ENCODE measurements at places on chromosomes 16 and 17. TPM values are rescaled to one million over a fixed set of nuclear protein-coding genes. Genes with fewer than 3 reads are reported as not detected.

DNA sequence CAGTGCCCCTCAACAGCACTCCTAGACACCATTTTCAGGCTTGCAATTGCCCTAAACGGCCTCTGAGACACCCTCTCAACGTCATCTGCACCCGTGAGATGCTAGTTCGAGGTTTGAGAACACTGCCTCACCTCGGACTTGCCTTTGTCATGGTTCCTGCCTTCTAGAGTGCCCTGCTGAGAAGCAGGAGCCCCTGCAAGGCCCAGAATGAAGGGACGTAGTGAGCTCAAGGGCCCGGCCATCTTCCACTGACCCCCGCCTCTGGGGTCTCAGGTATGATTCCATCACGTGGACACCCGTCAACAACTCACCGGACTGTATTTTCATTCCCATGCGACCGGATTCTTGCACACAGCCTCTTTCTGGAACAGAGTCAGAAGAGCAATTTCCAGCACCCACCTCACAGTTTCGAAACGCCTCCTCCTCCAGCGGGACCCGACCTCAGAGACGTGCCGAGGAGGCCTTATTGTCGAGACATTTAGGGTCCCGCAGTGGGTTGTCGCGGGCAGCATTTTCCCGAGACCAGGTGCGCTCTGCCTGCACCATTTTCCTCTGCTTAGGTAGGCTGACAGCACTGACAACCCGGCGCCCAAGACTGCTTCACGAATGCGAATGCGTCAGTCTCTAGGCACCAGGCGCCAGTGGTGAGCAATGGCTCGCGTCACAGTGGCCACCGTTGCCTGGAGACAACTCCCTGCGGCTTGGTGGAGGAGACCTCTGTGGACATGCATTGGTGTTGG, 999.9 kb downstream of the KCNJ18 start:
- DNase-seq, result no peak

GRCh38 chr17:34364751-34365150, 1.7 kb upstream of the CCL1 start:
- no peak for DNase-seq

DNA sequence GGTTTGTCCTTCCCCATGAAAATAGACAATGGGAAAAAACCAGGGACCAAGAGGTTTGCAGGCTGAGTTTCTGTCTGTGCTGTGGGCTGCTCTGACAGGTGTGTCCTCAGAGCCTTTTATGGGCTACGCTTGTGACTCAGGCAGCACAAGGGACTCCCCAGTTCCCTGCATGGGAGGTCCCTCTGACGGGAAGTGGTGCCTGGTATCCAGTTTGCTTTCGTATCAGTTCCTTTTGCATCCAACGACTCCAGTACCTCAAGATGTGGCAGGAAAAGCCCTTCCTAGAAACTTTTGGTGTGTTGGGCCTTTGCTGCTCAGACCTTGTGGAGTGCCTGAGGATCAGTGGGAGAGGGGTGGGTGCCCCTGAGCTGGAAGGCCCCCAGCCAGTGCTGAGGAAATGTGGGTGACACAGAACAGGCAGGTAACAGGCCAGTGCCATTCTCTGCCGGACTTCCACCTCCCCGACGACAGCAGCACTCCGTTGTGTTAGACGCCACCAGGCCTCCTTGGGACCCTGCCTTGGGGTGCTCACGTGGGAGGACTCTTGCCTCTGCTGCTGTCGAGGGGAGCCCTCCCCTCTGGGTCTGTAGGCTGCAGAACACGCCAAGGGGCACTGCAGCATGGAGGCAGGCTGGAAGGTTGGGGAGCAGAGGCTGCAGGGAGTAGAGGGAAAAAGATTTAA, 38.4 kb upstream of the IRF8 start:
- DNase-seq, result no peak

- DNase-seq, result no peak
These were observed 409.7 kb downstream of the SNX29 start for GRCh38 chr16:12386192-12386591.

GRCh38 chr16:23131436-23131835, 17.8 kb downstream of the USP31 start:
- no peak for DNase-seq

- no peak for DNase-seq
These were observed 431 bp upstream of the PPM1E start for GRCh38 chr17:58755269-58755576.

DNA sequence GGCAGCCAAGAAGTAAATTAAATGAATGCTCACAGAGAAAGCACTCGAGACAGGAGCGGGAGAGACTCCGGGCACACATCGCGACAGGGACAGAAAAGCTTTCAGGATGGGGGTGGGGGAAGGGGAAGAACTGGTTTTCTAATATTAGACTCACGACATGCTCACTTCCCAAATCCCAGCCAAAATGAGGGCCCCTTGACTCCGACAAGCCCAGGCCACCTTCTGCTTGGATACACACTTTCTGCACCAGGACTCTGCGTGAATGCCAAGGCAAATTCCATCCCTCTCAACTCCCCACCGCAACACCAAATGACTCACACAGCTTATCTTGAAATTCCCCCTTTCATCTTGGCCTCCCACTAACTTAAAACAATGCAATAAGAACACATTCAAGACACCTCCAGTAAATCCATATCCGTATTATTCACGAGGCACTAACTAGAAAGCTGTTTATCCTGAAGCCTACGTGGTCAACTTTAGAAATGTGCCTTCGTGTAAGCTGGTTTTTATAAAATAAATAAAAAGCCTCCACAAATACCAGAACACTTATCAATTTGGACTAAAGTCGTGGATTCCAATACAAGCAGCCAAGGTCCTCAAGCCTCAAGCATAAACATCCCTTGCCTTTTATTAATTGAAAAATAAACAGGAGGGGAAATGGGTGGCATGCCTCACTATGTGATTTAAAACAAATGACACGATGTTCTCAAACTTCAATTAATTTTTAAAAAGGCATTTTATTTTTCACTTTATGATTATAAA, 46.1 kb downstream of the NXN start:
- no peak for DNase-seq

GRCh38 chr17:4940555-4941318, 669 bp downstream of the RNF167 start:
- DNase-seq, result peak; percentile 84

DNA sequence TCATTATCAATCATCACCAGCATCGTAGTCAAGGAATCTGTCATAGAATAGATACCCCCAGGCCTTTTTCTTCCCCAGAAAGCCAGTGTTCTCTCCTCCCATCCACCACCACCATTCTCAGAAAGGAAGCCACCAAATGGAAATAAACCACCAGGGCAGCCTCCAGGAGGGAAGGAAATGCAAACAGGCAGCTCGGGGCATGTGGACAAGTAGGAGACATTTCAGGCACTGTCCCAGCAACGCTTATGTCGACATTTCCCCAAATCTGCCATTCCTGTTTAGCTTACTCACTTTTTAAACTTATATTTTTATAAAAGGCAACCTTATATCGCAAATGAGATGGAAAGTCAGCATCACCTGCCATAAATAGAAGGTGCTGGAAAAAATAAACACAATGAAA, 15.8 kb downstream of the EMP2 start:
- DNase-seq, result no peak

- no peak for DNase-seq
These were observed 5.1 kb downstream of the ATP2A1 start for GRCh38 chr16:28883221-28883996.

GRCh38 chr16:10922328-10923145, 19.7 kb downstream of the DEXI start:
- DNase-seq, result no peak

DNA sequence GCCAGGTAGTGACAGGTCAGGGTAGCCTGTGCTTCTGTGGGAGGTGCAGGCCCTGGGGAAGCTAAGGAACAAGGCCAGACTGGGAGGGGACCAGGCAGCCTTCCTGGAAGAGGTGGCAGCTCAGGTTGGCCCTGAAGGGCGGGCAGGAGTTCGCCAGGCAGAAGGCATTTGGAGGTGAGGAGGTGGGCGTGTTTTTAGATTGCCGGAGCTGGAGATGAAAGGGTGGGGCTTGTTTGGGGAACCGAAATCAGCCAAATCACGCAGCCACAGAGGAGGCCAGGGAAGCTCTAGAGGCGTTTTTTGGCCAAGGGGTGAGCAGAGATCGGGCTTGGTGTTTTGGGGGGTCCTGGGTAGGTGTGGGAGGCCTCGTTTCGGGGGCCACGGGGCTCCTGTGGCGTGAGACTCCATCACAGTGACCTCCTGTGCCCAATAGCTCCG, 7.6 kb downstream of the ADCY7 start:
- no peak for DNase-seq

DNA sequence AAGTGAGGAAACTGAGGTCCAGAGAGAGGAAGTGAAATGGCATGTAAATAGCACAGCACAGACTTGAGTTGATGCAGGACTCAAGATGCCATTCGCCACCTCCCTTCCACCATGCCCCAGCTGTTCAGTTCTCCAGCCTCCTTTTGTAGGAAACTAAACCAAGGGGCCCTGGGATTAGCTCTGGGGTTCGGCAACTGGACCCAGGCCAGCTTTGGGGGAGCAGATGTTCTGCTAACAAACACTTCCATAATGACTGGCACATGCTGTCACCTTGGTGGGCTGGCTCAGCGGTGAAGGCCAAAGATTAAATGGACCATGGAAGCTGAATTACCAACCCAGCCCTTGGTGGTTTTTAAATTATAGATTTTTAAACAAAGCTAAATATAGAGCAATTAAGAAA, 77.0 kb downstream of the IRX6 start:
- DNase-seq, result no peak

- DNase-seq, result peak; percentile 18
These were observed 23.5 kb downstream of the TBX4 start for GRCh38 chr17:61475726-61476125.

DNA sequence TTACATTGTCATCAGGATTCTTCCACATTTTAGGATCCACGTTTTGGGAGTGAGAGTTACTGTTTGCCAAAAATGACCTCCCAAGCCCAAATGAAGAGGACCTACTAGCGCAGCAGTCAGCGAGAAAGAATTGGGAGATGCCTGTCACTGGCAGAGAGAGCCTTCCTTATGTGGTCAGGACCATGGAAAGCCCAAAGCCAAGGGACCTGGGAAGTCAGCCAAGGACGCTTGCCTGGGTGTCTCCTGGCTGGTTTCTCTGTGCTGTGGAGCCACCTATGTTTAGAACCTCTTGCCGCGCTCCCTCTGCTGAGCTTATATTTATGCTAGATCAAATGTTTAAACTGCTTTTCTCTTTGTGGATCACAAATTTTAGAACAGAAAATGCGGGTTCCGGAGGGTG, 24.9 kb upstream of the RHBDL3 start:
- DNase-seq, result peak; percentile 53

- no peak for DNase-seq
These were observed 4.5 kb downstream of the GSG1L start for GRCh38 chr16:28058839-28059589.

DNA sequence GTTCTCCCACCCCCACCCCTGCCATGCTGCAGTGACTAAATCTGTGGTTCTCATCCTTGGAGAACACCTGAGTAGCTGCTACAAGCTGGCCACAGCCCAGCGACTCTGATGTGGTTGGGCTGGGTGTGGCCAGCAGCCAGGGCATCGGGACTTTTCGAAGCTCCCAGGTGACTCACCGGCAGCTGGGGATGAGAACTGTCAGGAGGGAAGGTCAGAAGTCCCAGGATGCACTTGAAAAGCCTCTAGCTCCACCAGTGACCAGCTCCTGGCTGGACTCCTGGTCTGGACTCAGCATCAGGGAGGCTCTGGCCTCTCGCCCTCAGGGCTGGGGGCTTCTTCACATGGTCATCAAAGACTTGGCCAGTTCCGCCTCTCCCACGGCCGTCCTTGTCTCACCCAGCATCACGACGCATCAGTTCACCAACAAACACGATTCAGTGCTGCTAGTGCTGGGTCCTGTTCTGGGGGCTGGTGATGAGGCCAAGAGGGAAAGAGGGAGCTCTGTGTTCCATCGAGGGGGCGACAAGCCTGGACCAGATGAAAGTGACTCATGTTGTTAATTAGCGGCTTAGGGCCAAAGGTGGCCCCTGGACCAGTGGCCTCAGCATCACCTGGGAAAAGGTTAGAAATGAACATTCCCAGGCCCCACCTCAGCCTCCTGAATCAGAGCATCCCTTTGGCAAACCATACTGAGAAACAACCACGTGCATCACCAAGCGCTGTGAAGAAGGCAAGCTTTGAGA, 3.9 kb upstream of the C17orf99 start:
- peak; percentile 87 for DNase-seq

DNA sequence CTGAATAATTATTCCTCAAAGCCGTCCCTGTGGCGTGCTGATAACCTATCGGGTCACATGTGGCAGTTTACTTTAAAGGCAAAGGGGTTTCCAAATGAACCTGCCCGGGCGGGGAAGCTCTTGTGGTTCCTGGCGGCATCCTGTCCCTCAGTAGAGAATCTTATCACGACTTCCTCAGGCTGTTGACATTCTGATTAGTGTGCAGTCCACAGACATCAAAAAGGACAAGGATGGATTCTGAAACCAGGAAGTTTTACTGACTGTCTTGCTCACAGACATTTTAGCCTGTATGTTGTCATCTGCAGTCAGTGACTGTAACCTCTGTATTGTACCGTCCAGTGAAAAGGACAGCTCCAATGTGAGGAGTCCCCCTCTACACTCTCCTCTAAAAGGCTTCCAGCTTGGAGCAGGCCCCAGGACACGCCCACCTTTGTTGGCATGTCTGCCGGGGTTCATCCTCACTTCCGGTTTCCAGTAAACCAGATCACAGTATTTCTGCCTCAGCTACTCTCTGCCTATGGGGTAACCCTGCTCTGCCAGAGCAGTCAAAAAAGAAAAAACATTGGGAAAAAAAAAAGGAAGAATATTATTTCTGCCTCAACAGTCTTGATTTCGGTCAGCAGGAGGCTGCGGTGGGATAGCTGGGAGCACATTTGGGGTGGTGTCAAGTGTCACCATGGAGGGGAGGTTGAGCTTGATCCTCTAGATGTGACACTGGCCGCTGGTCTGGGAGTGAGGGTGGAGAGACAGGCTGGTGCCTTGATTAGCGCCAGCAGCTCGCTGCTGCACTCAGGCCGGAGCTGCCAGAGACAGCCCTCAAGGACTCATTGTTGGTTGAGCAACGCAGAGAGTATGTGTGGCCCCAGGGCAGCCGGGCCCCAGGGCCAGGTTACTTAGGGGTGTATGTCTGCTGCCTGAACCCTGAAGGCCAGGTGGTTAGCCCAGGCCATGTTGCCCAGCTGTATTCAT, 89.0 kb upstream of the DNAH17 start:
- no peak for DNase-seq

DNA sequence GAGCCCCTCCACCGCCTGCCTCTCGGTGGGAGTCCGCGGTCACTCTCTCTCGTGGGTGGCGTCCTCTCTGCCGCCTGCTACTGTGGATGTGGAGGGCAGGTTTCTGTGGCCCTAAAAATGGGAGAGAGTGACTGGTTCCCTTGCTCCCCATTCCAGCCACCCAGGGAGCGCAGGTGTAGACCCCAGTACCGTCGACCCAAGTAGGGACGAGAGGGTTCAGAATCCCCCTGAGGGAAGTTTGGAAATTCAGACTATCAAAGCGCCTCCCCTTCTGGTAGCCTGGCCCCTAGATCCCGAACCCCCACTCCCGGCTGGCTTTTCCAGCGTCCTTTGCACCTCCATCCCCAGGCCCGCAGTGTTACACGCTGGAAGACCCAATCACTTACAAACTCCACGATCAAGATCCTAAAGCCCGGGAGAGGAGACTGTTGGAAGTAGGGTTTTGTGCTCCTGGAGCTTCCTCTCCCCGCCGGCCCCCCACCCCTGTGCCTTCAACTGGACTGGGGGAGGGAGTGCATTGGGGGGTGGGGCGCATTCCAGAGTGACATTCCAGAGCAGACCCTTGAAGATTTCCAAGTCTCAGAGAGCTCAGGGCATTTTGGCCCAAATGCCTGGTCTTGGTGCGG, 991 bp downstream of the GPRC5C start:
- no peak for DNase-seq

MT1F gene
- total RNA-seq, result 17.2 TPM

MYCBPAP gene
- total RNA-seq, result 2.3 TPM

OTOP3 gene
- total RNA-seq, result not detected

CCL2 gene
- total RNA-seq, result 3.6 TPM

SYNGR3 gene
- total RNA-seq, result 0.72 TPM

EME1 gene
- total RNA-seq, result 0.34 TPM

LPO gene
- total RNA-seq, result 0.59 TPM

BEAN1 gene
- total RNA-seq, result 2.9 TPM

All from lower leg skin (tissue), 4 donors.